ENCODE measurements at places on chromosomes 6 and 20. TPM values are rescaled to one million over a fixed set of nuclear protein-coding genes. Genes with fewer than 3 reads are reported as not detected.

The NELFE gene
- 90.8 TPM for total RNA-seq

The RIPPLY2 gene
- total RNA-seq: 0.90 TPM

The DDO gene
- total RNA-seq: not detected

The ITPR3 gene
- 40.3 TPM for total RNA-seq

The ACSS1 gene
- total RNA-seq: 0.61 TPM

The TREML1 gene
- not detected for total RNA-seq

The EDN3 gene
- 0.24 TPM for total RNA-seq

The ANGPT4 gene
- 0.07 TPM for total RNA-seq

The MAPK14 gene
- total RNA-seq: 32.4 TPM

The DAAM2 gene
- 1.0 TPM for total RNA-seq

The PTK7 gene
- 126 TPM for total RNA-seq

The SAMD5 gene
- total RNA-seq: 0.29 TPM

The PMEPA1 gene
- total RNA-seq: 35.7 TPM

The ABHD16B gene
- not detected for total RNA-seq

The ADGB gene
- not detected for total RNA-seq

The FOXC1 gene
- not detected for total RNA-seq

The HMGA1 gene
- 2,191 TPM for total RNA-seq

The GABRR2 gene
- not detected for total RNA-seq

The ERVFRD-1 gene
- total RNA-seq: not detected

The TOP1 gene
- total RNA-seq: 98.5 TPM

The SYNDIG1 gene
- total RNA-seq: 5.4 TPM

The CALHM5 gene
- 0.02 TPM for total RNA-seq

Measured in H9 (cell line).